ENCODE measurements at places on chromosomes 6 and 20.

DNA sequence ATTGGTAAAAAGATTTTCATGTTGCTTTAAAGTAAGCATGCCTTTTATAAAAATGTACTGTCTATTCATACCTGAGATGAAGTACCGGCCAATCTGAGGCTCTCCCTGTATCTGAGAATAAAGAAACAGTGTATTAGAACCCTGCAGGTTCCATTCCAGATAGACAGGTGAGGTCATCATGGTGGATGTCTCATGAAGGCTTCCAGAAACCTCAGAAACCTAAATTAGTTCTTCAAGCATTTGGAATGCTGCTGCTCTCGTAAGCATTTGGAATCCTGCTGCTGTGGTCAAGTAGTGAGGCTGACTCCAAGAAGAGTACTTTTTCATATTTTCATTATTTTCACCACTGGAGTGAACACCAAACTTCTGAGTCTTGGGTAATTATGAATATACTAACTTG, 642.3 kb downstream of the MAFB start:
- no peak for DNase-seq

DNA sequence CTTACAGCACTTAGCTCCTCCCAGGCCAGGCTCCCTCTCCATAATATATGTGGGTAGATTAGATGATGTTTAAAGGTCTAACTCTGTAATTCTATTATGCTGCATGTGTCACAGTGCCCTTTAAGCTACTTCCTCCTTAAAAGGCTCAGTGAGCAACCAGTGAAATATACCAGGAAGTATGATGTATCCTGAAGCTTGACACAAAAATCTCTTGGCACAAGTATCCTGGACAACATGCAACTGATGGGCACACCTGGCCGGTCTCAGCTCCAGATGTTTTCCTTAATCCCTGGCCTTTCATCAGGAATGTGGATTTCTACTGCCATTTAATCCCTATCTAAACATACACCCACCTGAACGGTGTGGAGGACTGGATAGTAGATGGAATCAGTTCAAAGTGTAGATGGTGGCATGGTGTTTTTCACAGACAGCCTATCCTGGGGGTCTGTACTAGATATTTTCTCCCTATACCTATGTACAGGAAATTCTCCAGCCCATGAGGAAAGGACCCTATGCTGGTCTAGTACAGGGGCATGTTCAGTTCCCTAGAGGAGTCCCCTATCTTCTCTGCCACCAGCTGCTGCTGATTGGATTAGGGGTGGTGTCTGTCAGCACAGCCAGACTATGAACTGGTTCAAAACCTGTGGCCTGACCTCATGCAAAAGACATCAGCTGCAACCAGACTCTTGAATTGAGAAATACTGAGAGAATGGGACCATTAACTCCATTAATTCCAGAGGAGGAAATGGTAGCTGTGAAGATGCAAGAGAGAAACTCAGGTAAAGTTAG, 59.4 kb upstream of the CITED2 start:
- DNase-seq = peak; percentile 6

DNA sequence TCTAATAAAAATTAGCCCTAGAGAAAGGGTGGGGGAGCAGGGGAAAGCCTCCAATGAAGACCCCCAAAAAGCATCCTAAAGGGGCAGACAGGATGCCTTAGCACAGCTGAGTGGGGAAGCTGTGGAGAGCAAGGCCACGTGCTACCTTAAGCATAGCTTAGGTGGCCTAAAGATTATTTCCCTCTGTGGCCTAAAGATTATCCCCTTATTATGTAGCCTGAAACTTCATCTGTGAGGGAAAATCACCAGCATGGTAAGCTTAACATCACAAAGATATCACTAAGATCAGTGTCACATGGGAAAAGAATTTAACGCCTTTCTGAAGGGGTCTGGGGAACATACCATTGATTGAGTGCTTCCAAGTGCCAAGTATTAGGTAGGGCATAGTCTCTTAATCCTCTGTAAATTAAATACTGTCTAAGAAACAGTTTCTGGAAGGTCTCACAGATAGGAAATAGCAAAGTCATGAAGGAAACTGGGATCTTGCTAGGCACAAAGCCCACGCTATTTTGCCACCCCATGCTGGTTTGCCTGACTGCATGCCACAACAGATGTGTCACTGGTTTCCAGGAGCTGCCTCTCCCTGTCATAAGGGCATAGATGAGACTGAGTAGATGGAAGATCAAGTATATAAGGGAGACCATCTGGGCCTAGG, 170.0 kb downstream of the HACE1 start:
- DNase-seq = no peak

GRCh38 chr6:31879901-31880300, 1.1 kb upstream of the SLC44A4 start:
- DNase-seq = no peak

- DNase-seq = peak; percentile 76
Observed at GRCh38 chr6:154928325-154928922, 66.7 kb upstream of the TIAM2 start.

- DNase-seq = no peak
Observed at GRCh38 chr20:21808139-21808538, 102.7 kb downstream of the PAX1 start.

DNA sequence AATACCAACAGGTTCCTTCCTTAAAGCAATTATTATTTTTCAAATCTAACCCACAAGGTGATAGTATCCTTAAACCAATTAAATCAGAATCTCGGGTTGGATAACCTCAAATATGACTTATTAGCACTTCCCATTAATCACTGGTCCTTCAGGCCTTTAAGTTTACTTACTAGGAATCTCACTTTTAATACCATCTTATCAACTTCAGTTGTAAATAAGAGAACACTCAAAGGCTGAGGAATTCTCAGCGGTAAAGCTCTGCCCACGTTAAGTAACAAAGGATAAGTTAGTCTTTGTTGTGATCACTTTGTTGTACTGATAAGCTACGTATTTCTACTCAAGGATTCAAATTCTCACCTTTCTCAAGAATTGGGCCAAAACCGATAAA, 82.0 kb downstream of the OR2B2 start:
- peak; percentile 64 for DNase-seq
